ENCODE measurements at places on chromosomes 13 and 19.

DNA sequence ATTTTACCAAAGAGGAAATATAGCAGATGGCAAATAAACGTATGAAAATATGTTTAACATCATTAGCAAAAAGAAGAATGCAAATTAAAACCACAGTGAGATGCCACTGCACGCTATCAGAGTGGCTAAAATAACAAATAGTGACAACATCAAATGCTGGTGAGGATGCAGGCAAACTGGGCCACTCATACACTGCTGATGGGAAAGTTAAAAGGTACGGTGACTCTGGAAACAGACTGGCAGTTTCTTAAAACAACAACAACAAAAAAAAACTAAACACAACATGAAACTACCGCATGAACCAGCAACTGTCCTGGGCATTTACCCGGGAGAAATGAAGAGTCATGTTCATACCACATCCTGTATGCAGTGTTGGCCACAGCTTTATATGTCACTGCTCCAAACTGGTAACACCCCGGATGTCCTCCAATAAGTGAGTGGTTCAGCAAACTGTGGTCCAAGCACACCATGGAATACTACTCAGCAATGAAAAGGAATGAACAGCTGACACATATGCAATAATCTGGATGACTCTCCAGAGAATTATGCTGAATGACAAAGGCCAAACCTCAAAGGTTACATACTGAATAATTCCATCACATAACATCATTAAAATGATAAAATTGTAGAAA is 22.3 kb downstream of the EPS15L1 start:
- DNase-seq, result no peak

- no peak for DNase-seq
Observed at GRCh38 chr13:98500963-98501421, 75.9 kb downstream of the STK24 start.

DNA sequence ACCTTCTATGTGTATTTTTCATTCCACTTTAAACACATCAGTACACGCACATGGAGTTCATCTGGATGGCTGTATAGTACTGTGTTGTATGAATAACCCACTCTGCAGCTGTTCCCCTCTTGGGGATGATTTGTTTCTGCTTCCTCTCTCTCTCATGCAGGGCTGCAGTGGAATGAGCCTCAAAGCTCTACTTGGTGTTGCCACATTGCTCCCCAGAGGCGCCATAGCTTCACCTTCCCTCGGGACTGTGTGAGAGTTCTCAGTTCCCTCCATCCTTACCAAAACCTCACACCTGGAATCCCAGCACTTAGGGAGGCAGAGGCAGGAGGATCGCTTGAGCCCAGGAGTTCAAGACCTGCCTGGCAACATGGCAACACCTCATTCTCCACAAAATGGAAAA is 28.4 kb upstream of the GPR183 start:
- DNase-seq, result no peak

GRCh38 chr19:38840583-38840968 is 9.0 kb upstream of the ECH1 start:
- no peak for DNase-seq

DNA sequence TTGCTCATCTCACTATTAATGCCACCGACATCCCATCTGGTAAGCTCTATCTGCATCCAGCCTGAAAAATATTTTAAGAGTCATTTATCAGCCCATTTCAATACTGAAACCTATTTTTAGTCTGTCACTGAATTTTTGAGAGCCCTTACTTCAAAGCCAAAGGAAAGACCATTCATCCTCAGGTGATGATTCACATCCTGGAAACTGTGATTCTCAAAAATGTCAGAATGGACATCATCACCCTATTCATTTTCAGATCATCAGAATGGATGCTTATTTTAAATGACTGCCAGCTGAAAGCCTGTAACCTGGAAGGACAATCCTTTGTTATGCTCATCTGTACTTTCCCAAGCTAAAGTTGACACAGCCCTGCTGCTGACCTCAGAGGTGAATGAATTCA is 27.0 kb downstream of the TNFSF11 start:
- no peak for DNase-seq

GRCh38 chr13:24264976-24265375 is 44.4 kb upstream of the C1QTNF9 start:
- no peak for DNase-seq

- DNase-seq, result no peak
Observed at GRCh38 chr19:18340990-18341868, 831 bp downstream of the PGPEP1 start.

DNA sequence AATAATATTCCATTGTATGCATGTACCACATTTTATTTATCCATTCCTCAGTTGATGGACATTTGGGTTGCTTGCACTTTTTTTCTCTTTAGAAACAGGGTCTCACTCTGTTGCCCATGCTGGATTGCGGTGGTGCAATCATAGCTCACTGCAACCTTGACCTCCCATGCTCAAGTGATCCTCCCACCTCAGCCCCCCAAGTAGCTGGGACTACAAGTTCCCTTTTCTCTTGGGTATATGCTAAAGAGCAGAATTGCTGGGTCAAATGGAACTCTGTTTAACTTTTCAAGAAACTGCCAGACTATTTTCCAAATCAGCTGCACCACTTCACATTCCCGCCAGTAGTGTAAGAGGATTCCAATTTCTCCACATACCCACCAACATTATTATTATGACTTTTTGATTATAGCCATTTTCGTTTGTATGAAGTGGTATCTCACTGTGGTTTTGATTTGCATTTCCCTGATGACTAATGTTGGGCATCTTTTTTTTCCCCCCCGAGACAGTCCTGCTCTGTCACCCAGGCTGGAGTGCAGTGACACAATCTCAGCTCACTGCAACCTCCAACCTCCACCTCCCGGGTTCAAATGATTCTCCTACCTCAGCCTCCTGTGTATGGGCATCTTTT is 7.6 kb upstream of the IPO5 start:
- no peak for DNase-seq

DNA sequence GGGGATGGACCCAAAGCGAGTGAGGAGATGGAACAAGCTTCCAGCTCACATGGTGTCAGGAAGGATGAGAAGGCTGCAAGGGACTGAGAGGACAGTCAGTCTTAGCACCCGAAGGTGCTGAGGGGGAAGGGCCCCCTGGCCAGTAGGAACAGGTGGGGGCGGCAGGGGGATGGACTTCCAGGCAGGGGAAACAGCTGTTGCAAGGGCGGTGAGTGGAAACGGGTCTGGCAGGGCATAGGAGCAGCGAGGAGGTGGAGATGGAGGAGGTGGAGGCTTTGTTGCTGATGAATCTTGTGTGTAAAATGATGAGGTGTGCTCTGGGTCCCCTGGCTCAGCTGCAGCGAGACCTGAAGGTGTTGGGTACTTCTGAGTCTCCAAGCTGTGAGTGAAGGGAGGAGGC is 1.2 kb downstream of the MAP1S start:
- no peak for DNase-seq

- no peak for DNase-seq
Observed at GRCh38 chr19:48381178-48381950, 10.0 kb downstream of the KDELR1 start.

DNA sequence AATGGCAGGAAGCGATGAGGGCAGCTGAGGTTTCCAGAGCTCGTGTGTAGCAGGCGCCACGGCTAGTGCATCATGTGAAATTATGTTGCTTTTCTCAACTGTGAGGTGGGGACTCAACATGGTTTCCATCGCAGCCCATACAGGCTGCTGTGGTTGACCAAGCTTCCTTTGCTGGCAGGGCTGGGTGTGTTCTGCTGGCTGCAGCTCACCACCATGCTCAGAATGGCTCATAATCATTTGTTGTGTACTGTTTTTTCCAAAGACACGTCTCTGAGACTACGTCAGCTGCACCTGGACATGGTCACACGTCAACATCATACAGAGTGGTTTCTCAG is 16.1 kb upstream of the RASA3 start:
- DNase-seq, result no peak

- no peak for DNase-seq
Observed at GRCh38 chr13:105642511-105642958, 892.9 kb downstream of the EFNB2 start.

DNA sequence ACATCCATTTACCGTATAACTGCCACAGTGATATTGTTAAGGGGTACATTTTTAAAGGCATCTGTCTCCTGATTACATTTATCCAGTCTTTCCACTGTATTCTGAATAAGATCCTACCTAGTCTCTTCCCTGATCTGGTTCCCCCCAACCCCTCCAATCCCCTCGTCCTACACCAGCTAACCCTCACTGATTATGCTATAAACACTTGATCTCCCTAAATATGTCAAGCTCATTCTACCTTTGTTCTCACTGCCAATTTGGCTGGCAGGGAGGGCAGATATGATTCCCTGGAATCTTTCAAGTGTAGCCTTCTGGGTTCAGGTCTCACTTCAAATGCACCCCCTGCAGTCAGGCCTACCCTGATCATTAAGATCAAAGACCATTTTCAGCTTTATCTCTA is 1379.8 kb upstream of the MIR17HG start:
- no peak for DNase-seq

DNA sequence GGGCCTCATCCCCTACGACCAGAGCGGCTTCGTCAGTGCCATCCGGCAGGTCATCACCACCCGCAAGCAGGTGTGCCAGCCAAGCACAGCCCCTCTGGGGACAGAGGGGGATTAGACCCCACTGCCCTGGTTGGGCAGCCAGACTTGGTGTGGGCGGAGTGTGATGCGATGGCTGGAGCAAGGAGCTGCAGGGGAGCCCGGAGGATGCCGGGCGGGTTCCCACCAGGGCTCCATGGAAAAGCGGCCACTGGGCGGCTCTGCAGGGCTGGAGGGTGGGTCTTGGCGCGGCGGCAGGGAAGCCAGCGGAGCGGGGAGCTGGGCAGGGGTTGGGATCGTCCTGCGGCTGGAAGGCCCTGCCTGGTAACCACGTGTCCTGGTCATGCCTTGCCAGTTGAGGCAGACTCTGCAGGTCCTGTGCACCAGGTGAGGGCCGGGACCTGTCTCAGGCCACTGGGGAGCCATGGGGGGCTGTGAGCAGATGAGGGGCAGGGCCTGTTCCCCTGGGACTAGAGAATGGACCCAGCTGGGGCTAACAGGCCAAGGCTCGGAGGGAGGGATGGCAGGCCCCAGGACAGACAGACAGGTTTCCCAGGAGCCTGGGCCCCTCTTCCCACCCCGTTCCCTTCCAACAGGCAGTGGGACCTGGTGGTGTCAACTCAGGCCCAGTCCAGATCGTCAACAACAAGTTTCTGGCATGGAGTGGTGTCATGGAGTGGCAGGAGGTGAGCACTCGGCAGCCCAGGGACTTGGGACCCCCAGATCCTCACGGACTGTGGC is 6.3 kb downstream of the PTOV1 start:
- DNase-seq, result no peak

- DNase-seq, result no peak
Observed at GRCh38 chr13:22736768-22737092, 444.0 kb upstream of the SGCG start.

- no peak for DNase-seq
Observed at GRCh38 chr19:38409631-38410133, 6.8 kb downstream of the FAM98C start.

GRCh38 chr19:7386308-7386707 is 37.6 kb downstream of the ARHGEF18 start:
- DNase-seq, result no peak

DNA sequence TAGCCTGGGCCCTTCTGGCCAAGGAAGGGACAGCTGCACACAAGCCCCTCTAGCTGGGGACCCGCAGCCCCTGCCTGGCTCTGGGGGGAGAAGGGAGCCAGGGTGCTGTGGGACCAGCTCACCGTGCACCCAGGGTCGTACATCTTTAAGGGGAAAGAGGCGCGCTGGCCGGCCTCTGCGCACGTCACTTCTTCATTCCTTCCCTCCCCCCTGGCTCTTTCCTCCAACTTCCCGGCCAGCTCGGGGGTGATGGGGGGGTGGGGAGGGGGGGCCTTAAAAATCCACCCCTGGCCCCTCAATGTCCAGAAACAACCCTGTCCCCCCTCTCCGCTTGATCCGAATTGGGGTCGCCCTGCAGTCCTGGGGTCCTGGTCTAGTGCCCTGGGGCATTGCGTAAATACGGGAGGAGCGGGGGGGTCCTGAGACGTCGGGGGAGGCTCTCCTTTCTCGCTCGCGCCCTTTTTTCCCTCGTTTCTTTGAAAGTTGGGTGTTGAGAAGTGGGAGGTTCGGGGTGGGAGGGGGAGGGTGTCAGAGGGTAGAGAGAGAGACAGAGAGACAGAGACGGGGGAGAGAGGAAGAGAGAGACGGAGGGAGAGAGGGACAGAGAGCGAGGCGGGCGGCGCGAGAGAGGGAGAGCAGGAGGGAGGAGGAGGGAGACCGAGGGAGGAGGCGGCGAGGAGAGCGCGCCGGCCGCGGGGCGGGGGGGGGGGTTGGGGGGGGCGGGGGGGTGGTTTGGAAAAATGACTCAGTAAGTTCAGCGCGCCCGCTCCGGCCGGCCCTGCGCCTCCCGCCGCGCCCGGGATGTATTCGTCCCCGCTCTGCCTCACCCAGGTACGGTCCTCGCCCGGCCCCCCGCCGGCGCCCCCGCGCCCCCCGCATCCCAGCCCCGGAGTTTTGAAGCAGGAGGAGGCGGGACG is at the start of gene NFIC:
Gene NFIC (plus strand): TSS at position 748 of the 917 bp plus-strand sequence. CDS start 54 bp downstream, at position 802.
- DNase-seq, result no peak

GRCh38 chr13:98845742-98846141 is 93.3 kb upstream of the SLC15A1 start:
- DNase-seq, result no peak

- DNase-seq, result no peak
Observed at GRCh38 chr19:5908773-5909442, 4.2 kb downstream of the VMAC start.

- no peak for DNase-seq
Observed at GRCh38 chr19:12843999-12844732, 5.9 kb downstream of the MAST1 start.

DNA sequence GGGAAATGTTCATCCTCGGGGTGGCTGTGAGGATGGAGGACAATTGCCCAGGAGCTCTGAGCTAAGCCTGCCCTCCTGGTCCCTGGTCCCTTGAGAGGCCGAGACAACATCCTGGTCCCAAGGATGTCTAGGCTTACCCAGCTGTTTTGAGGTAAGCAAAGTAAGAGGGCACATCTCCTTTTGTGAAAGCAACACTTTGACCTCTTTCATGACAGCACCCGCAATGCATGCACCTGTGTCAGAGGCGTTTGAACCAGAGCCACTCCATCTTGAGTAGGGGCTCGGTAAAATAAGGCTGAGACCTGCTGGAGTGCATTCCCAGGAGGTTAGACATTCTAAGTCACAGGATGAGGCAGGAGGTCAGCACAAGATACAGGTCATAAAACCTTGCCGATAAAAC is 43.1 kb upstream of the ANKRD10 start:
- no peak for DNase-seq

DNA sequence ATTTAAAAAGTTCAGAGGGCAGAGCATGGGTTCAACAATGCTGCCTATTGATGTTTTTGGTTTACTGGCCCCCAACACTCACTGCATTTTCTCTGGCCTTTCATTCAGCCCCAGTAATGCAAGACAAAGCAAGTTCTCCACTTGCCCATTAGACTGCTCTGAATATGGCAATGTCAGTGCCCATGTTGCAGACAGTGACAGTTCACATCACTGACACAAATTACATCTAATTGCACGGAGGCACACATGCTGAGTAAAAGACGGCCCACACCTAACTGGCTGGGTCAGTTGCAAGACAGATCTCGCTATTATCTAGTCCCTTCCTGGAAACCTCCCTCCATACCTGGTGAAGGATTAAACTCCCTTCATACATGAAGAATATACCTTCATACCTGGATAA is 54.0 kb downstream of the ENOX1 start:
- no peak for DNase-seq
